ENCODE measurements at places on chromosomes 11 and 22. TPM values are rescaled to one million over a fixed set of nuclear protein-coding genes. Genes with fewer than 3 reads are reported as not detected.

HEPACAM gene
- not detected for total RNA-seq

GRCh38 chr11:95229993-95230809 lies 801 bp downstream of the SESN3 start:
- DNase-seq = peak; percentile 81
- H3K27me3 ChIP-seq = no peaks in the 10 kb centered on the region
- peaks cover 41% of the 10 kb centered on the region for H3K4me1 ChIP-seq
- no peak overlapping the region for H3K4me3 ChIP-seq

DNA sequence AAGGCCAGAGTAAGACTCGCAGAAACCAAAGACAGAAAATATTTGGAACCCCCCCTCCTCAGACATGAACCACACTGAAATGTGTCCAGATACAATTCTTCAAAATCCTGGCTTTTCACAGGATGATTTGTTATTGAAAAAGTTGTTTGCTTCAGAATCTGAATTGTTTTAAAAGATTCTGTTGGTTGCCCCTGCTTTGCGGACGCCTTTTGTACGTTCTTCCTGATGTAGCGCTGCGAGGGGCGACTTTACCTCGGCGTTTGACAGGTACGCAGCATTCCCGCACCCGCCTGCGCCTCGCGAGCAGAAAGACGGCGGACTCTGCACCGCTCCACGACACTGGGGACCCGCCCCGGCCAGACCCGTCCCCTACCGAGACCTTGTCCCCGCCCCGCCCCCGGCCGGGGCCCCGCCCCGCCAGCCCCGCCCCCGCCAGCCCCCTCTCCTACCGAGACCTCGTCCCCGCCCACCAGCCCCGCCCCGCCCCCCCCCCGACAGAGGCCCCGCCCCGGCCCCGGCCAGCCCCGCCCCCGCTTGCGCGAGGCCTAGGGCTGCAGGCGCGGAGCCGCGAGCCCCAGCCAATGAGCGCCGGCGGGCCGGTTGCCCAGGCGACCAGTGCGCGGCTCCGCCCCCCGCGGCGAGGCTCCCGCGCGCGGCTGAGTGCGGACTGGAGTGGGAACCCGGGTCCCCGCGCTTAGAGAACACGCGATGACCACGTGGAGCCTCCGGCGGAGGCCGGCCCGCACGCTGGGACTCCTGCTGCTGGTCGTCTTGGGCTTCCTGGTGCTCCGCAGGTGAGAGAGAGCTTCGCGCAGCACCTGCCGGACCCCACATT lies at the start of gene GLB1L2:
Gene GLB1L2, plus strand, starts transcription at position 635 of the 835 bp plus-strand sequence. Its CDS starts 74 bp downstream, at position 709.
- no peak within 1 kb of the TSS for H3K27ac ChIP-seq
- no peak for DNase-seq
- peak within 1 kb of the TSS; percentile 72 for H3K4me3 ChIP-seq
- peaks cover 12% of the 10 kb centered on the region for H3K4me1 ChIP-seq
- peaks cover 59% of the 10 kb centered on the region for H3K27me3 ChIP-seq

DNA sequence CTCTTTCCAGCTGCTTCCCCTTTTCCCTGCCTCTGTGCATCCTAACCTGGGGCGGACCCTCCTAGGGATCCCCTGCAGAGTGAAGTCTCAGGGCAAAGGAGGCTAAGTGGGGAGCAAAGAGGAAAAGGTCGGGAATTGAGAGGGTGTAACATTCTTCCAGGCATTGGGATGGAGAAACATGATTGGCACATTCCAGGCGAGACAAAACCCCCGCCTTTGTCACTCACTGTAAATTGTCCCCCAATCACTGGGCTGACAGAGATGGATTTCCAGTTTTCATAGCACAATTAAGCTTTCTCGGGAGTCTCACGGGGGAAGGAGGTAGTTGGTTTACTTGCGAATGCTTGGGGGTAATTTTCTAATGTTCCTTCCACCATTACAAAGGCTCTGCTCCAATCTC lies 74.9 kb downstream of the MIAT start:
- no peak overlapping the region for H3K27ac ChIP-seq
- no peak overlapping the region for H3K4me3 ChIP-seq
- peaks cover 4% of the 10 kb centered on the region for H3K4me1 ChIP-seq
- no peak for DNase-seq
- no peaks in the 10 kb centered on the region for H3K27me3 ChIP-seq

DNA sequence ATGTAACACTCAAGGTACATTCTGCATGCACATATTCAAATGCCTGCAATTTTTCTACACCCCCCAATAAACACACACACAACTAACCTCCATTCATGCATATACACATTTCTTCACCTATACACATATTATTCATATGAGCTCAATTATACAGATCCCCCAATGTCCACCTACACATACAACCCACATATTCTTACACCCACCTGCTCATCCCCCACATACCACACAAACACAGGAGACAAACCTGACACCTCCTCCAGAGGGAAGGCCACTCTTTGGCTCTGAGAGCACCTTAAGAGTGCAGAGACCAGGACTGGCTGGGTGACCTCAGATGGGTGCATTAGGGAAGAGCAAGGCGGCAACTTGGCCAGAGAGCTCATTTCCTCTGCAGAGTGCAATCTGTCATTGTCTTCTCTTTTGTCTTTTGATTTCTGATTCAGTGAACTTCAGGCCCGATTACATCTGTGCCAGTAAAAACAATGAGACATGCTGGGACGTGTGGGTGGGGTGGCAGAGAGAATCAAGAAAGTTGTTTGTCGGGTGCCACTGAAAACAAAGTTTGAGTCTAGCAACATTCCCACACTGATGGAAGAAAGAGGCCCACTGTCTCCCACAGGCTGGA lies 208.4 kb downstream of the NXPE2 start:
- peaks cover 5% of the 10 kb centered on the region for H3K27me3 ChIP-seq
- no peaks in the 10 kb centered on the region for H3K4me1 ChIP-seq
- no peak overlapping the region for H3K4me3 ChIP-seq

MOGAT2 gene
- not detected for total RNA-seq

KCNQ1 gene
- not detected for total RNA-seq

- H3K27me3 ChIP-seq = no peaks in the 10 kb centered on the region
- peak; percentile 21 for DNase-seq
- H3K27ac ChIP-seq = peak overlapping the region; percentile 78
- peaks cover 78% of the 10 kb centered on the region for H3K4me1 ChIP-seq
- no peak overlapping the region for H3K4me3 ChIP-seq
These were observed 10.4 kb downstream of the PACSIN2 start for GRCh38 chr22:43004362-43005035.

GRCh38 chr11:121790430-121790829 lies 325.6 kb downstream of the BLID start:
- DNase-seq = no peak
- H3K4me1 ChIP-seq = peaks cover 8% of the 10 kb centered on the region
- peaks cover 6% of the 10 kb centered on the region for H3K36me3 ChIP-seq
- H3K27ac ChIP-seq = no peak overlapping the region
- H3K4me3 ChIP-seq = no peak overlapping the region

DNA sequence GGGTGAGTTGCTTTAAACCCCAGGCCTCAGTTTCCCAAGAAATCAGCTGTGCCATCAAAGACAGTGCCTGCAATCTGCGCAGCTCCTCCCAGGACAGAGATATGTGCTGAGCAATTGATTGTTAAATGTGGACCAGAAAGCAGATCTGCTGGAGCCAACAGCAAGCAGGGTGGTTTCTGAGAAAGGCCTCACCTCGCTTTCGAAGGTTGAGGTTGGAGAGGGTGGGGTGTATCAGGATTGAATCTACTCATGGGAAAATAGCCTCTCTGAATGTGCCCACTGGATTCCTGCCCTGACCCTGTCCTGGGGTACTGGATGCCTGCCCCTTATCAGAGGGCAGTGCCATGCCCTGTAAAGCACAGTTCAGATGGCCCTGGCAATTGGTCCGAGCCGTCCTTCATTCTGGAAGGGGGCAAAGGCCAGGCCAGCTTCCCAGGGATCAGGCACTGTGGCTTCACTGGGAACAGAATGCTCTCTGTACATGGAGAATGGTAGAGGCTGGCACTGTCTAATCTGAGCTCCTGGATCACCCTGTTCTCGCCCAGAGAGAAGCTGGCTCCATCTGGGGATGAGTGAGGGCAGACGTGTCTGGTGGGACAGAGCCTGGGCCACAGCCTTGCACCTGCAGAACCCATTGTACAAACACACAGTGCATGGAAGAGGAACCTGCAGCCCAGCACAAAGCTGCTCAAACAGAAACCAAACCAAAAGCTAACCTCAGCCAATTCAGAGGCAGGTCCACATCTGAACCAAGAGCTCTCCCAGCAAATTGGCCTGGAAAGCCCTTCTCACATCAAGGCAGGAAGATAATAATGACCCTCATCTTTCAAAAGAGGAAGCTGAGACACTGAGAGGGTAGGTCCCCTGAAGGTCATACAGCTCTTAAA lies 15.2 kb downstream of the DHCR7 start:
- peaks cover 4% of the 10 kb centered on the region for H3K36me3 ChIP-seq
- DNase-seq = no peak
- H3K27ac ChIP-seq = no peak overlapping the region

C11orf54 gene
- 11.6 TPM for total RNA-seq

XKR3 gene
- total RNA-seq = not detected

- H3K27ac ChIP-seq = no peak overlapping the region
- DNase-seq = peak; percentile 74
- no peak overlapping the region for H3K4me3 ChIP-seq
- H3K27me3 ChIP-seq = no peaks in the 10 kb centered on the region
- no peaks in the 10 kb centered on the region for H3K36me3 ChIP-seq
These were observed 87.0 kb downstream of the MORC2 start for GRCh38 chr22:30881361-30882183.

ANO3 gene
- not detected for total RNA-seq

TNNT3 gene
- 1.3 TPM for total RNA-seq

DNA sequence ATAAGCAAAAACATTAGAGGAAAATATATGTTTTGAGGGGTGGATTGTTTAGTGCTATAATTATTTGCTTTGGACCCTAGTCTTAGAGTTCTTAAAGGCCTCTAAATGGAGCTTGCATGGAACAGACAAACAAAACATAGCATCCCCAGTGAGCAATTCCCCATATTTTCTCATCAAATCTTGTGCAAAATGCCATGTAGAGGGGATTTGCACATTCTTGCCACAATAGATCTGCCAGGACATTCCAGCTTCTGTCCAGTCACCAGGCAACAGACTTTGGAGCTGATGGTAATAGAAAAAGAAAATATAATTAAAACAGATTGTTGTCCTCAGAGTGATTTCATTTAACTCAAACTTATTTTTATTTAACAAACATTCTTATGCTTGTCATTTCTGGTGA lies 360.3 kb upstream of the PDGFD start:
- no peak for DNase-seq
- no peak overlapping the region for H3K4me3 ChIP-seq
- peaks cover 3% of the 10 kb centered on the region for H3K27me3 ChIP-seq
- H3K36me3 ChIP-seq = no peaks in the 10 kb centered on the region
- no peak overlapping the region for H3K27ac ChIP-seq

GRCh38 chr11:111435046-111435698 lies 56.1 kb upstream of the POU2AF1 start:
- no peak overlapping the region for H3K4me3 ChIP-seq
- H3K4me1 ChIP-seq = peaks cover 6% of the 10 kb centered on the region
- no peaks in the 10 kb centered on the region for H3K36me3 ChIP-seq
- DNase-seq = peak; percentile 32

THRSP gene
- total RNA-seq = not detected

DNA sequence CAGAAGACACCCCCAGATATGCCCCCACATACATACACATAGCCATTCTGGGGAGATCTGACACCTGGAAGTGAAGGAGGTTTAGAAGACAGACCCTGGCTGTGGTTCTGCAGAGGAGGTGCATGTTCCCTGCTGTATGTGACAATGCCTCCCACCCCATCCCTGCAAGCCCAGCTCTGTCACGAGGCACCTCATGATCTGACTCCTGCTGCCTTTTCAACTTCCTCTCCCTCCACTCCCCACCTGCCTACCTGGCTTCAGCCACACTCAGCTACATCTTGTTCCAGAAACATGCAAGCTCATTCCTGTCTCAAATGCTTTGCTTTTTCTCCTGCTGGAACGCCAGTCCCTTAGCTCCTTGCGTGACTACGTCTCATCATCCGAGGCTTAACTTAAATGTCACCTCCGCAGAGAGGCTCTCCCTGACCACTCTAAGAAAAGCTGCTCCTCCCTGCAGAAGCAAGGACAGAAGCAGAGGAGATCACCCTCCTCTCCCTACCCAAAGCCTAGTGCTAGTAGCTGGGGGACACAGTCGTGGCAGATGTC lies 114.5 kb downstream of the FEZ1 start:
- DNase-seq = no peak
- no peak overlapping the region for H3K4me3 ChIP-seq
- H3K4me1 ChIP-seq = peaks cover 16% of the 10 kb centered on the region
- peaks cover 15% of the 10 kb centered on the region for H3K36me3 ChIP-seq
- H3K27ac ChIP-seq = peak overlapping the region; percentile 62
- no peaks in the 10 kb centered on the region for H3K27me3 ChIP-seq

GRCh38 chr11:81203876-81204275 lies 1529.8 kb downstream of the FAM181B start:
- no peak overlapping the region for H3K4me3 ChIP-seq
- no peaks in the 10 kb centered on the region for H3K27me3 ChIP-seq
- H3K36me3 ChIP-seq = no peaks in the 10 kb centered on the region
- no peak for DNase-seq

HORMAD2 gene
- not detected for total RNA-seq

- DNase-seq = peak; percentile 84
- H3K36me3 ChIP-seq = peaks cover 1% of the 10 kb centered on the region
- no peak overlapping the region for H3K4me3 ChIP-seq
- H3K27ac ChIP-seq = no peak overlapping the region
These were observed 30.7 kb upstream of the TH start for GRCh38 chr11:2202071-2202899.

DNA sequence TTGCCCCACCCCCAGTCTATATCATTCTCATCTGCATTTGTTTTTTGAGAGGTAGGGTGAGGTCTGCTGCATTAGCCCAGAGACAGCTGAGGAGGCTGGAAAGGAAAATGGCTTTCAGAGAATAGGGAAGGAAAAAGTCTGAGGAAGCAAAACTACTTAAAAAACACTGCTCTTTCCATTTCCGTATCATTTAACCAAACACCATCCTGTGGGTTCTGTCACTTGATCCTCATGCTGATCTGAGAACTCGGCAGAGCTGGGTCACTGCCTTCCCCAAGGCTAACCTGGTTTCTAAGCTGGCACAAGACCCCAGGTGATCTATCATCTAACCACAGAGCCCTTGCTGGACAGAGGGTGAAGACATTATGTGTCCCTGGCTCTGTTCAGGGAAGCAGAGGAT lies 1.2 kb downstream of the FOLR2 start:
- no peak overlapping the region for H3K27ac ChIP-seq
- peaks cover 7% of the 10 kb centered on the region for H3K4me1 ChIP-seq
- H3K4me3 ChIP-seq = no peak overlapping the region
- DNase-seq = no peak
- no peaks in the 10 kb centered on the region for H3K36me3 ChIP-seq

DNA sequence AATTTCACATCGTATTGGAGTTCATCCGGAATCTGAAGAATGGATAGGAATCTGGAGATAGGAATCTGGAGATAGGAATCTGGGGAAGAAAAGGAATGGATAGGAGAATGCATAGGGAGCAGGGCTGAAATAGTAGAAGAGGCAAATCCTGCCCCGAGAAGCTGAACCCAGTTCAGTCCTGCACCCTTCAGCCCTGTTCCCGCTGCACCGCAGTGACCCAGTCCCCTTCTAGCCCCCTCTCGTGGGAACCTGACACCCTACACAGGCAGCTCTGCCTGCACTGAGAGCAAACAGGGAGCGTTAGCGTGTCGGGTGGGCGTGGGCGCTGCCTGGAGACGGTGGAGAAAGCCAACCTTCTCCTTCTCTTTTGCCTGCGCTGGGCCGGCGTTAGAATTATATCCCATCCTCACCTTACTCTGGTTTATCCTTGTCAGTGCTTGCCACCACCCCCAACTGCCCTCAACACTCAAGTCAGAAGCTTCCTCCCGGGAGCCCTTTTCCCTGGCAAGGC lies 1.0 kb upstream of the CCKBR start:
- no peaks in the 10 kb centered on the region for H3K36me3 ChIP-seq
- H3K27ac ChIP-seq = no peak overlapping the region
- H3K4me1 ChIP-seq = peaks cover 10% of the 10 kb centered on the region
- no peak for DNase-seq
- H3K27me3 ChIP-seq = peaks cover 15% of the 10 kb centered on the region

Measured in chondrocyte (in vitro differentiated cells).